Activated CD4-positive, alpha-beta T cell treated with anti-CD3 and anti-CD28 coated beads, Interleukin-2, amount 50 U/mL, for 1 hour (primary cell): ENCODE measurements at places on chromosomes 16 and 17.

DNA sequence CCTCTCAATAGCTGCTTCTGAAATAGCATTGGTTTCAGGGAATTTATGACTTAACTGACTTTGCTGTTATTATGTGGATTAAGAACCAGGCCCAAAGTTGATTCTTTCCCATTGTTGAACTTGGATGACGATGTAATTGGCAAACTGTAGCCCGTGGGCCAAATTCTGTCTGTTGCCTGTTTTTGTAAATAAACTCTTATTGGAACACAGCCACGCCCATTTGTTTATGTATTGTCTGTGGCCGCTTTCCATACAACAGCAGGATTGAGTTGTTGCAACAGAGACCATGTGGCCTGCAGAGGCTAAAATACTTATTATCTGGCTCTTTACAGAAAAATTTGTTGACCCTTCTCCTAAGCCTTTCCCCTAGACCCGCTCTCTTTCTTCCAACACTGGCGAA, 31.6 kb downstream of the NTN1 start:
- no peak for DNase-seq

DNA sequence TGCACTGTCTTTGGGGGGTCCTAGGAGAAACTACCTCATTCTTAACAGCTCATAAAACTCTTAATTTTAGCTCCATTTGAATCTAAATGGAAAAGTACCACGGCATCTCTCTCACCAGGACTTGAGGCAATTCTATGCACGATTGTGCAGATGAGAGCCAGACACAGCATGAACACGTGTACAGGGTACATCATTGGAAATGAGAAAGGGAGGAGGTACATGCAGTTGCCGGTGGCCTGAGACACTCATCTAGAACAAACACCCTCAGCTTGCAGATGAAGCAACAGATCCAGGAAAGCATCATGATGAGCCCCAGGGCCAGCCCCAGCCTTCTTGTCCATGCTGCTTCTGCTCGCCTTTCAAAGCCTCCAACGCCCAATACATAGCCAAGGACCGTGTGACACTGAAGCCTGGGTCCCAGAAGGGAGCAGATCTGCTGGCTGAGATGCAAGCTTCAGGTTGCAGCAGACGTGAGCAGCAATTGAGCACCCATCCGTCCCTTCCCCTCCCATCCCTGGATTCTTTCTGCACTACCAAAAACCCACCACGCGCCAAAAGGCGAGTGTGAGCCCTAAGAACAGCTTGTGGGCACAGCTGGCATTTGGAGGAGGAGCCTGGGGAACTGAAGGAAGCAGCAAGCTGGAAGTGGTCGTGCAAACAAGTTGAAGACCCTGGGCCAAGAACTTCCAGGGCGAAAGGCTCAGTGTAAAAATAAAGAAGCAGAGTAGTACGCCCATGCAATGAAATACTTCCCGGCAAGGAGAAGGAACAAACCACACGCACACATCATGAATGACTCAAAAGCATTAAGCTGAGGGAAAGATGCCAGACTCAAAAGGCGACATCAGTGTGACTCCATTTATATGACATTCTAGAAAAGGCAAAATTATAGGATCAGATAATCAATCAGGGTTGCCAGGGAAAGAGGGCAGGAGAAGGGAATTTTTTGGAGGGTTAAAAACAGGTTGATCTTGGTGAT, 7.3 kb upstream of the RCVRN start:
- DNase-seq = no peak

DNA sequence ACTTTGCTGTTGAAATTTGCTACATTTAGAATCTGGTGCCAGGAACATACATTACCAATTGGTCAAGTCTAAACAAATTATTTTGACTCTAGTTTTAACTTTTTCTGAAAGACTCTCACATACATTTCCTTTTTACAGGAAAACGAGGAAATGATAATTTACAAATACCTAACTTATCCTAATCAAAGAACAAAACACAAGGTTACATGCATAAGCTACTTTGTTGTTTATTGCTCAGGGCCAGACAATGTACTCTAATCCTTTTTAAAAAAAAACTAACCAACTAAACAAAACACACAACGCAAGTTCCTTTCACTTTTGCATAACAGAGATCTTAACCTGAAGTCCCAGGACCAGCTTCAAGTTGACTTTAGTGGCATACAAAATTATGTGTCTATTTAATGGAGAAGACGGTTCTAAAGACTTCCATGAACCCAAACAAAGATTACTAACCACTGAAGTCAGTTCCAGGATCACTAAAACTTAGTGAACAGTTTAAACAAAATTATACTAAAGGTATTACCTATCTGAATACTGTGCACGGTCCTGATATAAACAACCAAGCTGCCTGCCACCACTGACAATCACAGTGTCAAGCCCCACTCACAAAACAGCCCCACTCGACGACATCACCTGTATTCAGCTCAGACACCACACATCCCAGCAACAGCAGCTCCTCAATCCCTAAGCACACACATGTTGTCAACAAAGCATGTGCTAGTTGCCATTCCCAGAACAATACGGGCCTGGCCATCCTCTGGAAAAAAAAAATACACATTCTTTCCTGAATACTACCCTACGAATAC, 1.9 kb downstream of the ZNF652 start:
- no peak for DNase-seq

DNA sequence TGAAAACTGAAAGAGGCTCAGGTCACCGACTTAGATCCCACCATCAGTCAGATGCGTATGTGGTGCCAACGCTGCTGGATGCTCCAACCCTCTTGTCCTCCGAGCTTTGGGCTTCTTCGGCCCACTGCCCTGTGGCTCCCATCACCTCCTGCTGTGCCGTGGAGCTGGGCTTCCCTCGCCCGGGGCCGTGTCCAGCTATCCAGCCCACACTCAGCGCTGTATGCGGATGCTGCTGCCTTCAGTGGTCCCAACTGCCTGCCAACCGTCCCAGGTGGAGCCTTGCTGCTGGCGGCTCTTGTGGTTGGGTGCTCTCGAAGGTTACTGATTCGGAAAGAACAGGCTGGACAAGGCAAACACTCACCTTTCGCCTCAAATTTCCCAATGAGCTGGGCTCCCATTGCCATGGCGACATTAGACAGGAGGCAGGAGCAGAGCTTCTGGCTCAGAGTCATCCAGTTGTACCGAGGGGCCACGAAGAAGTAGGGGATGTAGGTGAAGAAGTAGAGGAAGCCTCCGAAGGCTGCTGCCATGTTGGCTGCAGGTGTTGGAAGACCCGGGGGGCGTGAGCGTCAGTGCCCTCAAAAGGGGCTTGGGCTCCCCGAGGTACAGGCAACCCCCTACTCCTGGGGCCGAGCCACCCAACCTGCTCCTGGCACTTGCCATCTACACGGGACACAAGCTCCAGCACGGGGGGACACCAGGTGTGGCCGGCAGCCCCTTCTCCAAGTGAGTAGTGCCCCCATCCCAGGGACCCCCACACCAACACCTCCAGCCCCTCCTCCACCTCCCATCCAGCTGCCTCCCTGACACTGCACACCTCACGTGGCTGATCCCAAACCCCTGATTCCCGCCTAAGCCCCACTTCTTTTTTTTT, 32.2 kb downstream of the ABCA3 start:
- no peak for DNase-seq

DNA sequence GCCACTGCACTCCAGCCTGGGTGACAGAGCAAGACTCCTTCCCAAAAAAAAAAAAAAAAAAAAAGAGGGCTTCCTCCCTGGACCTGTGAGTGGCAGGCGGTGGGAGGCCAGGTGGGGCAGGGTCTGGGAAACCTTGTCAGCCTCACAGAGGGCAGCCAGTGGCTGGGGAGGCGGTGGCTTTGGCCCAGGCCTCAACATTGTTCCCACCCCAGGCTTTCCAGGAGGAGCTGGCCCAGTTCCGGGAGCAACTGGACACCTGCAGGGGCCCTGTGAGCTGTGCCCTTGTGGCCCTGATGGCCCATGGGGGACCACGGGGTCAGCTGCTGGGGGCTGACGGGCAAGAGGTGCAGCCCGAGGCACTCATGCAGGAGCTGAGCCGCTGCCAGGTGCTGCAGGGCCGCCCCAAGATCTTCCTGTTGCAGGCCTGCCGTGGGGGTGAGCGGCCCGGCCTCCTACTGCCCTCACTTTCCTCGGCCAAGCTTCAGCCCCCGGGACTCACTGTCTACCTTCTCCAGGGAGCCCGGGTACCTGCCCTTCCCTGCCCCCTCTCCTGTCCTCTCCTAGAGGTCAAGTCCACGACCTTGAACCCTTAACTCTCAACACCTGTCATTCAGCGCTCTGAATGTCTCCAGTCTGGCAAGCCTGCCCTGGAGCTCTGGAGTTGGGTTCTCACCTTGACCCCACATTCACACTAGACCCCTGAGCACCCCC, 12.4 kb downstream of the ZNF213 start:
- no peak for DNase-seq

DNA sequence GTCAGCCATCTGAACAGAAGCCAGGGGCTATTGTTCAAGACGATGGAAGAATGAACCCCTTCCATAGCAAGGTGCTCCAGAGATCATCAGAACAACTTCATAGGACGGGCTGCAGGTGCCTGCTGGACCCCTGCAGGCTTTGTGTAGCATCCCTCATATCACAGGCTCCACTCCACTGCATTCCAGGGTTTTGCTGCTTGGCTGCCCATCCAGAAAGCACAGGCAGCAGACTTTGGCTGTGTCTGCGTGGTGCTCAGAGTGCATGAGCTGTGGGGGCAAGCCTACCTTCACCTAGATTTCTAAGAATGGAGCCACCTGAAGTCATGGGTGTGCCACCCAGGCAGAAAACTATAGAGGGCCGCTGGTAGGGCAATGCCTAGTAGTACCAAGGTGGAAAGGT, 93.9 kb upstream of the NLRP1 start:
- no peak for DNase-seq

GRCh38 chr16:58096249-58096648, 32.9 kb downstream of the CFAP20 start:
- no peak for DNase-seq

DNA sequence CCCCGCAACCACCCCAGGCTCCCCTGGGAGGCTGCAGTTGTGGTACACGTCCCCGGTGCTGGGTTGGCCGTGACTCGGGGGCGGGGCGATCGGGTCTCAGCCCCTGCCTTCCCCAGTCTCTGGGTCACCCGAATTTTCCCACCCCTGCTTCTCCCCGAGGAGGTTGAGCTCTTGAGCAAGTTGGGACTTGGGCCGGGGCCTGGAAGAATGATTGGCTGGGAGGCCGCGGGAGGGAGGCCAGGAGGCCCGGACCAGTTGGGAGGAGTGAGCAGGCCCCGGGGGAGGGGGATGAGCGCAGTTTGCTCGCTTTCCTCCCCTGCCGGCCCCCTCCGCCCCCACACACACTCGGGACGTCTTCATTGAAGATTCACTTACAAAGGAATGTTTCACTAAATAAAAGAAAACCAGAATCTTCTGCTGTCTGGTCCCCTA, 4.5 kb upstream of the HEXIM1 start:
- DNase-seq = no peak

DNA sequence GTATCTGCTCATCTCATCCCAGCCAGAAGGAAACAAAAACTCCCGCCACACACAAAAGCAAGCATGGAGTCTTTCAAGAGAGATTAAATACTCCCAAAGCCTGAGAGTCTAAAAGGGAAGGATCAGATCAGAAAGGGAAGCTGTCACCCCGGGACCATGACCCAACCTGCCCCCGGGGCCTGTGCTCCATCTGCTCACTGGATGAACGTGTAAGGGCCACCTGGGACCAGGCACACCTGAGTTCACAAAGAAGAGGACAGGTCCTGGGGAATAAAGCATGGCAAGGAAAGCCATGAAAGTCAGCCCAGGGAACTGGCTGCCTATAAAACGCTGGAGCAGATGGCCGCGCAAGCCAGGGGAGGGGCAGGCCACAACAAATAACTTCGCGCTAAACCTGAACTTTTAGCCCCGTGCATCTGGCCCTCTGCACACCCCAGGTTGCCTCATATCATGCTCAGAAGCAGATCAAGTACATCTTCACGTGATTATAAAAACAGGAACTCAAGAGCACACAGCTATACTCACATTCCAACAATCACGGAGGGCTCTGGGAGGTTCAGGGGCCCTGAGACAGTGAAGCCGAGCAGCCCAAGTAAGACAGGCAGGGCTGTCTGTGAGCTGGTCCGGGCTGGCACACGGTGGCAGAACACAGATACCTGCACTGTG, 3.4 kb downstream of the TMEM11 start:
- no peak for DNase-seq

GRCh38 chr17:59607817-59608403, 11.8 kb upstream of the CLTC start:
- peak; percentile 21 for DNase-seq

GRCh38 chr17:1002771-1003555, 6.0 kb downstream of the TIMM22 start:
- no peak for DNase-seq
